Pulmonary artery endothelial cell (primary cell): ENCODE measurements at places on chromosomes 2 and 18. TPM values are rescaled to one million over a fixed set of nuclear protein-coding genes. Genes with fewer than 3 reads are reported as not detected.

LHCGR gene
- total RNA-seq, result not detected in 2 replicates

PLA2R1 gene
- total RNA-seq, result 19.6 and 25.2 TPM in 2 replicates

ALS2 gene
- 36.1 and 42.5 TPM in 2 replicates for total RNA-seq

PRADC1 gene
- total RNA-seq, result 19.7 and 29.4 TPM in 2 replicates

CHAC2 gene
- total RNA-seq, result 8.8 and 16.6 TPM in 2 replicates

PFN4 gene
- total RNA-seq, result 0.14 and 0.59 TPM in 2 replicates
